Effector CD4-positive, alpha-beta T cell (primary cell): ENCODE measurements at places on chromosomes 3 and 15.

GRCh38 chr3:169034401-169034800 is 629.1 kb downstream of the MECOM start:
- DNase-seq: no peak

GRCh38 chr3:52005571-52005986 is 9.9 kb upstream of the RPL29 start:
- DNase-seq: no peak

GRCh38 chr3:47847260-47847659 is 44.3 kb downstream of the DHX30 start:
- DNase-seq: no peak

DNA sequence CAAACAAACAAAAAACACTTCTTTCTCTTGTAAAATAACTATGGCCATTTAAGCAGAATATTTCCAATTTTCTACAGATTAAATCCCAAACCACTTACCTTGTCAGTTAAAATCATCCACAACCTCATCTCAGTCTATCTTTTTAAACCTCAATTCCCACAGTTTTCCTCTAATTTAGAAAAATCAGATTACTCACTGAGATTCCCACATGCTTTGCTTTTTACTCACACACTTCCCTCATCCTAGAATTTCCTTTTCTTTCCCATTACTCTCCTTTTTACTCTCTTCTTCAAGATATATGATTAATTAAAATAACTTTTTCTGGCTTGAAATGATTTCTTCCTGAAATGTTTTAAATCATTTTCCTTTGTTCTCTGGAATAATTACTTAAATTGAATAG is 790.7 kb downstream of the ROBO1 start:
- no peak for DNase-seq

- no peak for DNase-seq
Observed at GRCh38 chr15:37652646-37653417, 281.6 kb upstream of the TMCO5A start.

DNA sequence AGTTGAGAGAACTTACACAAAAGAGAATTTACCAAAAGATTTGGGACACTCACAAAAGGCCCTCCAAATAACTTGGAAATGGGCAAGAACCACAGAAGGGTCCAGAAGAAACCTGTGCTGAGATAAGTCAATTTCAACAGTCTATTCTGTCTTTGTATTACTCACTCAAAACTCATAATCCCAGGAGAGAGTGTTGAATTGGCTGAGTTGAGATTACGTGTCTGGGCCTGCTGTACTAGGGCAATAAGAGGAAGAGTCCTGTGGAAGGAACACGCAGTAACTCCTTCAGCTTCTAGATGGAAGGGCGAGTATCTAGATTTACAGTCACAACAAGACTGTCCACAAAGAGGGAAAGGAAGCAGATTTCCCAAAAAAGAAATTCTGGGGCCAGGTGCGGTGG is 42.5 kb upstream of the DYNC1LI1 start:
- no peak for DNase-seq

- no peak for DNase-seq
Observed at GRCh38 chr15:22973987-22974386, 6.2 kb downstream of the CYFIP1 start.

DNA sequence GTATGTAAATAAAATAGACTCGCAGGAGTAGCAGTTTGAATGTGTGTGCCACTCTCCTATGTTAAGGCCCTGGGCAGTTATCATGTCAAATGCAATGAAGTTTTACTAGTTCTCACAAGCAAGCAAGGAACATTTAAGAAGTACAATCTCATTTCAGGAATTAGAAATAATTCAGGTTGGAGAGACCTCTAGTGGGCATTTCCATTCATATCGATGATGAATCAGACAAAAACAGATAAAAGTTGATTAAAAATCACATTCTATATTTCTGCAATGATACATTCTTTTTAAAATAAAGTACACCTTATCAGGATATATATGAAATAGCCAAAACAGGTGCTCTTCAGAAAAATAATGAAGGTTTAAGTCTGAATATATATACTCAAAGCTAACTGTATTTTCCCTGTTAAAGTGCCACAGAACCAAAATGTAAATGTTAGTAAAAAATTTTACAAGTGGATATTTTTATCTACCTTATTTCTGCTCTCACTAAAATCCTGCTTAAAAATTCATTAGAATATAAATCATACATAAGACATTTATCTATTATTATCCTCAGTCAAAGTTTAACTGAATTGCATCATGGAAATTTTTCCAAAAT is 492.4 kb upstream of the FRG2C start:
- no peak for DNase-seq

DNA sequence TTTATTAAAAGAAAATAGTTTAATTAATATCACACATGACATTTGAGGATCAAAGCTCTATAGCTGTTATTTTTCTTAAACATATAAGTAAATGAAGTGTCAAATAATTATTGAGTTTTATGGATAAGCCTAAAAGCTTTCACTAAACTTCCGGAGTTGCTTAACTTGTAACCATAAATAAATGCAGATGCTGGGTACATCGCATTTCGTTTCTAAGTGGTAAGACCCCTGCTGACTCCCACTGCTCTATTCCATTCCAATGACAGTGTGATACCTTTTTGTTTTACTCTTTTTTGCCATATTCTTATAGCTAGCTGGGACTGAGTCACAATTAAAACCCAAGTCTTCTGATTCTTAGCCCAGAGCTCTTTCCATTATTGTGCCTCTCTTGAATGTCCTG is 411.1 kb downstream of the SOX2 start:
- DNase-seq: no peak

DNA sequence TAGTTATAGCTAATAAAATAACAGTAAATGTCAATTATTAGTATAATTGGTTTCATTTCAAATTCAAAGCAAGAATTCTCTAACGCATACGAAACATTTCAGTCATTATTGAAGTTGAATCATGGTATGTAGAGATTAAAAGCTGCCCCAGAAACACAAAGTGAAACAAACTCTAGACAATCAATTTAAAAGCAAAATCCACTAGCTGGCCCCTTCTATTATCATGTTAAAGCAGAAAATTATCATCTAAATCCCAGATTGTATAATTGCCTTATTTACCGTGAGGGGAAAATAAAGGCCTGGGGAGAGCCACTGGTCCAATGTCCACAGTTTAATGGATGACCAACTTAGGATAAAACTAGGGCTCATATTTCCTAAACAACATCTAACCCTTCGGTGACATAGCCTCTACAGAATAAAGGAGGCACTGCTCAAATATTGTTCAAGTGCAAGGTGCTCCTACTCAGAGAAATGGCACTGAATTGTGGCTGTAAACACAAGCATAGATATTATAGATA is 110.9 kb upstream of the THRB start:
- no peak for DNase-seq

- DNase-seq: no peak
Observed at GRCh38 chr3:168112894-168113293, 17.2 kb upstream of the GOLIM4 start.

GRCh38 chr3:124707656-124708062 is 22.6 kb upstream of the UMPS start:
- no peak for DNase-seq

GRCh38 chr15:56950979-56951378 is 32.5 kb downstream of the TCF12 start:
- DNase-seq: no peak

DNA sequence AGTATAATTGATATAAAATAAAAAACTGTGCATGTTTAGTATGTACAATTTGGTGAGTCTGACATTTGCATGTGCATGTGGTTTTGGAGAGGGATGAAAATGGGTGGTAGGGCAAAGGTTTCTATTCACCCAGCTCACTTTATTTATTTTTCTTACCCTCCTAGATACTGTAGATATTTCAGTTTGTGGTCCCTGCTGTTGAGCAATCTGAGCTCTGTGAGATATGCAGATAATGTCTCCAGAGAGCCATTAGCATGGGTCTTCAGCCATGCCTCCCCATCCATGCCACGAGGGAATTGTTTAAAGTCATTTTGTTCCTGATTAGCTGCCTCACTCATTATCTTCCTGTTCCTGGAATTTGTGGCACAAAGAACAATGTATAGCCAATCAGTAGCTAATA is 44.4 kb upstream of the B3GALNT1 start:
- DNase-seq: no peak

DNA sequence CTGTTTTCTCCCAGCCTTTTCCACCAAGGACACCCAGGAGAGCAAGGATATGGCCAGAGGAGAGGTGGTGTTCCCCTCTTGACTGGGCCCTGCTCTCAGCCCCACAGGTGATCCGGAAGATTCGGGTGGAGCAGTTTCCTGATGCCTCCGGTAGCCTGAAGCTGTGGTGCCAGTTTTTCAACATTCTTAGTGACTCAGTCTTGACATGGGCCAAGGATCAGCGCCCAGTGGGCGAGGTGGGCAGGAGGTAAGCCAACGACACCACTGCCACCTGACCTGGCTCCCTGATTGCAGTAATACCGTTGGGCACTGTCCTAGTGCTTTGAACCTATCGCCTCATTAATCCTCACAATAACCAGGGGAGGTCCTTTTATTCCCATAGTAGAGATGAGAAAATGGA is 25.3 kb upstream of the SLC28A1 start:
- no peak for DNase-seq

- no peak for DNase-seq
Observed at GRCh38 chr15:51229907-51230330, 108.5 kb downstream of the CYP19A1 start.

GRCh38 chr15:52103217-52104207 is 9.1 kb downstream of the BCL2L10 start:
- DNase-seq: no peak

- no peak for DNase-seq
Observed at GRCh38 chr3:55899887-55900286, 412.8 kb upstream of the WNT5A start.

GRCh38 chr3:70095260-70095659 is 95.7 kb downstream of the SAMMSON start:
- no peak for DNase-seq

- no peak for DNase-seq
Observed at GRCh38 chr15:55909036-55909811, 84.2 kb downstream of the NEDD4 start.

DNA sequence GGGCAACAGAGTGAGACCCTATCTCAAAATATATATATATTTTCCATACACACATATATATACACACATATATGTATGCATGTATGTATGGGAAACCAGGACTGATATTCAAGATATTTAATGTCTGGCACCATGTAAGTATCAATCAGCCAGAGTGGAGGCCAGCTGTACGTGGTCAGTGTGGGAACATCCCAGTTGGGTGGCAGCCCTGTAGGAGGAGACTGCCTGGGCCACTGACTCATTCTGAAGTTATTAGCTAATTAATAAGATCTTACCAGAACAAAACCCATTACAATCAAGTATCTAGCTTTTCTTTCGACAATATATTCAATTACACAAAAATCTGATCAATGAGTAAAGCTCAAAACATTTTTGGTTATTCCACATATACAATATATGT is 85.1 kb upstream of the OCA2 start:
- DNase-seq: no peak

GRCh38 chr3:52352566-52352965 is 36.4 kb downstream of the DNAH1 start:
- DNase-seq: no peak

- DNase-seq: no peak
Observed at GRCh38 chr3:105232553-105232952, 134.2 kb upstream of the ALCAM start.

DNA sequence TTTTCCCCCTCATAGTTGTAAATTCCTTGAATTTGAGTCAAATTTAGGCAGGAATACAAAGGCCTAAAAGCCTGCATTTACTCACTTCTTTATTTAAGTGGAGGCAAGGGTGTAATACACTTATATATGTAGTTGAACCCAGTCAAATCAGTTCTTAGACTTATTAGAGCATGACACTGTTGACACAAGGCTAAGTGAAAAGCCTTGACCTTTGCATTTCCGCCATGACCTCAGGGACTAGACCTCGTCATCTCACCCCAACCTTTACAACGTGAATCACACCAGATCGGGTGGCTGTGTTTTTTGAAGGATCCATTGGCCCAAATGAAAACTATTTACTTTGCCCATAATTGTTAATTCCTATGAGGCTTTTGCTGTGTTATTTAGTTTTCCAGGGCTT is 774.4 kb downstream of the ROBO1 start:
- DNase-seq: no peak

GRCh38 chr3:42394579-42395288 is 15.7 kb downstream of the LYZL4 start:
- DNase-seq: no peak

DNA sequence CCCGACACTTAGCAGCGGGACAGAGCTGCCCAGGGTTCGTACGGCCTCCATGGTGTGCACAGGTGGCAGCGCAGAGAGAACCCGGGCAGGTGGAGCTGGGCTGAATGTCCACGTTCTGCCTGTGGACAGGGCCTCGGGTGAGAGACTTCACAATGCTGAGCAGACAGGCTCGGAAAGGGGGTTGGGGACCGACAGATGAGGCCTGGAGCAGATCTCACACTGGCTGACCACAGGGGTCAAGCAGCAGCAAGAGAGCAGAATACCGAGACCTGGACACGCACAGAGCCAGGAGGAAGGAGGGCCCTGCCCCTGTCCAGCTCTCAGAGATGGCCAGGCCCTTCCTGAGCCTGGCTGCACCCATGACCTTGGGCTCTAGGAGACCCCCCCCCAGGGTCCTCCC is 83.0 kb downstream of the VGLL4 start:
- DNase-seq: no peak

GRCh38 chr3:100702980-100703345 is 6.3 kb upstream of the TFG start:
- DNase-seq: no peak

DNA sequence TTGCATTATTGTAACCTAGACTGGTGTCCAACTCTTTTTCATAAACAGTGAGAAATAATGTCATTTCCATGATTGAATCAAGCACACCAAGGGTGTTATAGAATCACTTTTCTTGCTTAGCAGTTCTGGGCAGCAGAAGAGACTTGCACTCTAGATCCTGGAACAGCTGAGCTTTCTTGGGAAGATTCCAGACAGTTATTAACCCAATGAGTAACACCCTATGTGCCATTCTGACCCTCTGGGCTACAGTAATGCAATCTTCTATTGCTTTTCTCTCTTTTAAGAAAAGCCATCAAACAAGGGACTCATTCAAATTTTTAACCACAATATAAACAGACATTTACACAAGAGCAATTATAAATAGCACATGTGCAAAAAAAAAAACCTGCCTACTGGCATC is 39.3 kb upstream of the USP3 start:
- DNase-seq: no peak

DNA sequence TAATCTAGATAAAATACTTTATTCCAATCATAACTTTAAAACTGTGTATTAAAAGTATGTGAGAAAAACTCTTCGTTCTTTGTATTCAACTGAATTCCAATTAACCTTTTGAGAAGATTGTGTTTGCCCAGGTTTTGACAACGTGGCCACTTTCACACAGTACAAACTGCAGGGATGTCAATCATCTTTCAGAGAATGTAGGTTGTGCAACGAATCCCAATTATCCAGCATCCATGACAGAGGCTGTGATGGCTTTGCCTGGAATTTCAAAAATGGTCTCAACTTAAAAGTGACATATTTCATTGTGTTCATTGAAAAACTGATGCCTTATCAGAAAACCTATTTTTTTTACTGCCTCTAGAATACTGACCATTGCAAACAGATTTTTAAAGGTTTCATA is 615.1 kb upstream of the KCNMB2 start:
- no peak for DNase-seq

- DNase-seq: no peak
Observed at GRCh38 chr3:102081572-102082289, 232.4 kb downstream of the NFKBIZ start.
